Esophagus squamous epithelium (tissue), 5 donors: ENCODE measurements at places on chromosomes 2 and 18. TPM values are rescaled to one million over a fixed set of nuclear protein-coding genes. Genes with fewer than 3 reads are reported as not detected.

DNA sequence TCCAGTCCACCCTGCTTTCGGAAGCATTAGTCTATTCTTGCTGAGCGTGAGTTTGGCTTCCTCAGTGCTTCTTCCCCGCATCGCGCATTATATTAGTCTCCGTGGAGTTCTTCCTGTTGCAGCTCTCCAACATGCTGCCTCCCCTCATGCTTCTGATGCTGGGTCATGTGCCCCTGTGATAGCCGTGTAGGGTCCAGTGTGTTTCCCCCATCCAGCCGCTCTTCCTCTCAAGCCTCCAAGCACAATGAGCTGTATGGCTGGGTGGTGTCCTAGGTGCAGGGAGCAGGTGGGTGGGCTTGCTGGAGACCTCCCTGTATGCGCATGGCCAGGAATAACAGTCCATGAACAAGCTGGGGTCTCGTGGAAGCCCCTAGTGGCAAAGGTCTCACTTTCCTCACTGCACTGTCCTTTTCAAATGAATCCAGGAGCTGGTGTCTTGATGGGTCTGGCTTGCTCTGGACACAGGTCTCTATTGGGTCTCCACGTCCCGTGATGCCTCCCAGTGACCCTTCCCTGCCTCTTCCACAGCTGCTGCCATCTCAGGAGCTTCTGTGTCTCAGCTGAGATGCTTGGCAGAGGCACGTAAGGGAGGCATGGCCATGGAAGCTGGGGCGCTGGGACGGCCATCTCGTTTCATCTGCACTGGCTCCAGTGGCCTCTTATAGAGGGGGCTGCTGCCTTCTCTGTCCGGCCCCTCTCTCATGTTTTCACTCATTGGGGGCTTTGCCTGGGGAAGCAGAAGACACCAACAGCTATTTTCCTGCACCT, 54.8 kb upstream of the HDAC4 start:
- H3K4me3 ChIP-seq: no peak overlapping the region
- no peaks in the 10 kb centered on the region for H3K36me3 ChIP-seq
- no peaks in the 10 kb centered on the region for H3K4me1 ChIP-seq
- H3K27ac ChIP-seq: no peak overlapping the region

DNA sequence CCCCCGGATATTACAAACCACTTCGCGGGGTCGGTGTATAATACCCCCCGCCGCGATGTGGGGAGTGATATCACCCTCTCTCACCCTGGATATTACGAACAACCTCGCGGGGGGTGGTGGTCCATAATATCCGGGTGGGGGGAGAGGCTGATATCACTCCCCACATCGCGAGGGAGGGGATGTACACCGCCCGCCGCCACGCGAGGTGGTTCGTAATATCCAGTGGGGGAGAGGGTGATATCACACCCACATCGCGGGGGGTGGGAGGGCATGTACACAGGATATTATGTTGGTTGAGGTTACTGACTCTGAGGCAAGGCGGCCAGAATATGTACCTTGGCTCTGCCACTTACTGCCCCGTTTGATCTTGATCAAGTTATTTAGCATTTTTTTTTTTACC, 14.8 kb upstream of the CWC22 start:
- no peaks in the 10 kb centered on the region for H3K36me3 ChIP-seq
- no peak for DNase-seq
- no peaks in the 10 kb centered on the region for H3K27me3 ChIP-seq
- no peak overlapping the region for H3K27ac ChIP-seq

DNA sequence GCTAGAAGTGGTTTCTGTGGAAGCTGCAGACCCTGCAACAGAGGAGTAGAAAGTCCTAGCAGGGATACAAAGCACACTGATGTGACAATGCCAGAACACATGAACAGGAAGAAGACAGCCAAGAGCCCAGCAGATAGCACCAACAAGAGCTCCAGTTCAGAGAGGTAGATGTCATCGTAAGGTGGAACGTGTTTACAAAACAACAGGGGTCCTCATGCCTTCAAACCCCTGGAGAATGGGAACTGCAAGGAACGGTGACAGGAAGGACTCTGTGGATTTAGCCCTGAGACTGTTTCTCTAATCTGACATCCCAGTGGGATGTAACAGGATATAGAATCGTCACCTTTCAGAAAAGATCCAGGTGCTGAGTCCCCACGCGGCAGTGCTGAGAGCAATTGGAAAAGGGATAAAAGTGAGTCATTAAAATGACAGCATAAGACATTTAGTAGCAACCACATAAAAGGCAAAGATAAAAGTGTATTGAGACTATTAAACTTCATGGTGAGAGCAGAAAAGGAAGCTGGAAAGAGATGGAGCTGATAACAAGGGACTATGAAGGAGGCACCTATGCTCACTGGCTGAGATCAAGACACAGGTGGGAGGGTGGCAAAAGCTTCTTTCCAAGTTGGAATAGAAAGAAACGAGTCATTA, 195.2 kb downstream of the FBXO15 start:
- H3K27ac ChIP-seq: no peak overlapping the region
- H3K36me3 ChIP-seq: no peaks in the 10 kb centered on the region
- H3K27me3 ChIP-seq: no peaks in the 10 kb centered on the region

DNA sequence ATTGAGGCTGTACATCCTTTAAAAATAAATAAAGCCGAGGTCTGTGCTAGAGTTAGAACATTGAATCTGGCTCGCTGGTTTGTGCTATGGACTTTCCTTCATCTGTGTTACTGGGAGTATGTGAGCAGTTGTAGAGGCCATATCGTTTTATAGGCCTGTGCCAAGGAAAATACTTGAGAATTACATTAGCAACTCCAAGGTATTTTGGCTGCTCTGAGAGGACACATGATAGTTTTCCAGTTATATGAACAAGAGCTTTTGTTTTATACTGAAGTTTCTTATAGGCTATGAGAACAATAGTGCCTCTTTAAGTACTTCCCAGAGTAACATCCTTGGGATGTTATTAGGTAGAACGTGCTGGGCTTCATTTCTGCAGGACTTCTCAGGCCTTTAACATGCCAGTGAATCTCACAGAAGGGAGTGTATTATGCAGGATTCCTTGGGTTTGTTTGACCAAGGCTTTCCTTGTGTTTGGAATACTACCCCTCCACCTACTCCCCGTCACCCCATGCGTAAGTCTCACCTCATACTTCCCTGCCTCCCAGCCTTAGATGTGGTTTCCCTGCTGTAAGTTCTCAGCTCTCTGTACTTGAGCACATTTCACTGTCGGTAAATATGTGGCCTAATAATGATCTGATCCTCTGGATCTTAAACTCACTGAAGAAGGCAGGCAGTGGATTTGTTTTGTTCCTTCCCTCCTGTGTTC, 21.0 kb downstream of the TCF7L1 start:
- no peak for DNase-seq
- H3K36me3 ChIP-seq: no peaks in the 10 kb centered on the region
- no peaks in the 10 kb centered on the region for H3K27me3 ChIP-seq

DNA sequence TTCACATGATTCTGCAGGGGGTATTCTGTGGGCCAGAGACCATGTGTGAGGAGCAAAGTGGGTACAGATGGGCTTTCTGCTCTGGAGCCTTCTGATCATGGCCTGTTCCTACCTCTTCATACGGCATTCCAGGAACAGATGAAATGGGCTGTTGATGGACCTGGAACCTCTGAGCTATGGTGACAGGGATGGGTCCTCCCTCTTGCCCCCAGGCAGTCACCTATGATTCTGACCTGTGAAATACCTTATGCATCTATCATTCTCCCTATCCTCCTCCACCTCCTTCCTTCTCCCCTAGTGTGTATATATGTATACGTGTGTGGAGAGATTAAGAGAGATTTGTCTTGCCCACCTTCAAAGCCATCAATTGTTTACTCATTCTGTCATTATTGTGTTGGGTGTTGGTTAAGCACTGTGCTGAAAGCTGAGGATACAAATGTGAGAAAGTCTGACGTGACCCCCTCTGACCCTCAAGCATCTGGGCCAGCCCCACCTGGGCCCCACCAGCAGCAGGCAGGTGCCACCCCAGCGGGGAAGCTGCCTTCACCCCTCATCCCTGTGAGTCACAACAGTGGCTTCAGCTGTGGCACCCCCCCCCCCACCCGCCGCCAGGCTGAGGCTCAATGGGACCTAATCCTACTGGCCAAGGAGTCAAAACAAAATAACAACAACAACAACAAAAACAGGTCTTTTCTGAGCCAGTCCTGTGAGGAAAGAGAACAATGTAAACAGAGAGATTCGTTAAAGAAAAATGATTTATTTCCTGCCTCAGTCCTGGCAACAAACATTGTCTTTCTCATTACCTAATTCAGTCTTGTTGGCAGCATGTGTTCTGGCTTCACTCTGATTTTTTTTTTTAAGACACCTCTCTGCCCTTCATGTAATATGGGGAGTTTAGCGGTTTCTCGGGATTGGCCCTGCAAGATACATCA, 103.8 kb upstream of the CDC42EP3 start:
- no peaks in the 10 kb centered on the region for H3K36me3 ChIP-seq
- DNase-seq: no peak
- H3K4me3 ChIP-seq: no peak overlapping the region
- H3K27ac ChIP-seq: peak overlapping the region; percentile 64
- H3K4me1 ChIP-seq: peaks cover 32% of the 10 kb centered on the region

GRCh38 chr2:3468296-3468988, 50.9 kb downstream of the ADI1 start:
- H3K4me1 ChIP-seq: no peaks in the 10 kb centered on the region
- no peak overlapping the region for H3K27ac ChIP-seq
- H3K27me3 ChIP-seq: no peaks in the 10 kb centered on the region
- DNase-seq: no peak
- H3K4me3 ChIP-seq: no peak overlapping the region
- H3K36me3 ChIP-seq: peaks cover 11% of the 10 kb centered on the region

- H3K27ac ChIP-seq: no peak overlapping the region
- peaks cover 7% of the 10 kb centered on the region for H3K36me3 ChIP-seq
- H3K4me1 ChIP-seq: no peaks in the 10 kb centered on the region
Measured at GRCh38 chr2:24821433-24821891, 28.2 kb downstream of the CENPO start.

DNA sequence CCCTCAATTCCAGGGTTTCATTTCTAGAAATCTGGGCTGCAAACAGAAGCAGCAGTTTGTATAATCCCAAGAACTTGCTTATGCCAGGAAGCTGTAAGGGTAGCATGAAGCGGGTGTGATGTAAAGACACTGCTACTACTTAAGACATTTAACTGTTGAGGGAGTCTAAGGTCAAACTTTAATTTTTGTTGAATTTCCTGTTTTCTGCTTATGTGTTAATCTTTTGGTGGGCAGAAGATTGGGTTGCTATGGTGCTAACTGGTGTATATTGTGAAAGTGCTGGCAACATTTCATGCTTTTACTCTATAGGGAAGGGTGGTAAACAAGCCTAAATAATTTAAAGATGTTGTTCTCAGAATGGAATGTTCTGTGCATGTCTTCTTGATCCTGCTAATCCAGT, 2.7 kb downstream of the NCOA1 start:
- no peaks in the 10 kb centered on the region for H3K27me3 ChIP-seq
- no peak for DNase-seq
- no peak overlapping the region for H3K27ac ChIP-seq
- peaks cover 21% of the 10 kb centered on the region for H3K4me1 ChIP-seq
- no peaks in the 10 kb centered on the region for H3K36me3 ChIP-seq
- peak overlapping the region; percentile 96 for H3K4me3 ChIP-seq

DNA sequence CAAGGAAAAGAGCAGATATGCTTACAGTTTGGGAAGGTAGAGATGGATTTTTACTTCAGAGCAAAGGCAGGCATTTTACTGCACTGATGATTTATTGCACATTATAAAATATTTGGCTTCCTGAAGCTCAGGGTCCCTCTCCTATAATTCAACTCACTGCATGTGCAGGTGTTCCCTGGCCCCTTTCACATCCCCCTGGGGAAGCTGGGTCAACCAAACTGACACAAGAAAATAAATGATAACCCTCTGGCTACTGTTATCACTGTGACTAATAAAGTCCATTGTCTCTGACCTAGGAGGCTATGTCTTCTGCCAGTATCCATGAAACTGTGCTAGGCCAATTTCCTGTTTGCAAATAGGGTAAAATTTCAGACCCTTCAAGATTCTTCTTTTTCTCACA, 163.1 kb downstream of the ARL6IP6 start:
- H3K27me3 ChIP-seq: no peaks in the 10 kb centered on the region
- no peaks in the 10 kb centered on the region for H3K4me1 ChIP-seq
- H3K36me3 ChIP-seq: no peaks in the 10 kb centered on the region
- DNase-seq: no peak
- H3K27ac ChIP-seq: no peak overlapping the region

- no peaks in the 10 kb centered on the region for H3K27me3 ChIP-seq
- no peaks in the 10 kb centered on the region for H3K4me1 ChIP-seq
- no peak overlapping the region for H3K27ac ChIP-seq
- H3K4me3 ChIP-seq: no peak overlapping the region
- DNase-seq: no peak
- H3K36me3 ChIP-seq: no peaks in the 10 kb centered on the region
Measured at GRCh38 chr2:166331468-166331867, 44.3 kb downstream of the SCN9A start.

GRCh38 chr2:149739171-149739882, 151.8 kb upstream of the MMADHC start:
- H3K4me1 ChIP-seq: peaks cover 2% of the 10 kb centered on the region
- no peaks in the 10 kb centered on the region for H3K36me3 ChIP-seq
- no peak overlapping the region for H3K27ac ChIP-seq
- no peak overlapping the region for H3K4me3 ChIP-seq
- no peak for DNase-seq

- H3K4me1 ChIP-seq: no peaks in the 10 kb centered on the region
- H3K27me3 ChIP-seq: no peaks in the 10 kb centered on the region
- H3K27ac ChIP-seq: no peak overlapping the region
Measured at GRCh38 chr2:168323529-168324021, 76.2 kb upstream of the STK39 start.

DNA sequence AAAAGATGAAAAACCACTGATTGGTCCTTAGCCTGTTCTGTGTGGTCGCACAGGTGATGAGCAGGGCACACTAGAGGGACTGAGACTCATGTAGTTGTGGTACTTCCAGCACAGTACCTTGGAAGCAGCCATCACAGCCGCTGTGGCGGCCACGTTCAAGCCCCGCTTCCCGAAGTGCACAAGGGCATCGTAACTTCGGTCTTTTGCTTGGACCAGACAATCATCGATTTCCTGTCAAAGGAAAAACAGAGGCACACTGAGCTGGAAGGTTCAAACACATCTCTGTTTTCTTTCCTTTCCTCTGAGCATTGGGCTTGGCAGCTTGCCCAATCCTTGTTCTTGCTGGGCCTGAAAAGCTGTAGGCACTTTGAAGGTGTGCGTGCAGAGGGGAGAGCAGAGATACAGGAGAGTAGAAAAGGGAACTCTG, 52.6 kb downstream of the MRPL35 start:
- H3K27me3 ChIP-seq: no peaks in the 10 kb centered on the region
- H3K4me1 ChIP-seq: peaks cover 13% of the 10 kb centered on the region
- no peak overlapping the region for H3K4me3 ChIP-seq
- no peaks in the 10 kb centered on the region for H3K36me3 ChIP-seq
- DNase-seq: no peak
- no peak overlapping the region for H3K27ac ChIP-seq

GRCh38 chr18:58230438-58231179, 186.6 kb downstream of the NEDD4L start:
- H3K4me3 ChIP-seq: no peak overlapping the region
- no peak for DNase-seq
- H3K27ac ChIP-seq: no peak overlapping the region
- peaks cover 39% of the 10 kb centered on the region for H3K4me1 ChIP-seq
- no peaks in the 10 kb centered on the region for H3K36me3 ChIP-seq

The LCT gene
- not detected for total RNA-seq

The MC5R gene
- total RNA-seq: 0.38 TPM

The C1QL2 gene
- total RNA-seq: not detected

The CFAP65 gene
- total RNA-seq: not detected

The GPR155 gene
- total RNA-seq: 3.5 TPM

The HOXD13 gene
- not detected for total RNA-seq
